ENCODE measurements at places on chromosomes 5 and 9.

DNA sequence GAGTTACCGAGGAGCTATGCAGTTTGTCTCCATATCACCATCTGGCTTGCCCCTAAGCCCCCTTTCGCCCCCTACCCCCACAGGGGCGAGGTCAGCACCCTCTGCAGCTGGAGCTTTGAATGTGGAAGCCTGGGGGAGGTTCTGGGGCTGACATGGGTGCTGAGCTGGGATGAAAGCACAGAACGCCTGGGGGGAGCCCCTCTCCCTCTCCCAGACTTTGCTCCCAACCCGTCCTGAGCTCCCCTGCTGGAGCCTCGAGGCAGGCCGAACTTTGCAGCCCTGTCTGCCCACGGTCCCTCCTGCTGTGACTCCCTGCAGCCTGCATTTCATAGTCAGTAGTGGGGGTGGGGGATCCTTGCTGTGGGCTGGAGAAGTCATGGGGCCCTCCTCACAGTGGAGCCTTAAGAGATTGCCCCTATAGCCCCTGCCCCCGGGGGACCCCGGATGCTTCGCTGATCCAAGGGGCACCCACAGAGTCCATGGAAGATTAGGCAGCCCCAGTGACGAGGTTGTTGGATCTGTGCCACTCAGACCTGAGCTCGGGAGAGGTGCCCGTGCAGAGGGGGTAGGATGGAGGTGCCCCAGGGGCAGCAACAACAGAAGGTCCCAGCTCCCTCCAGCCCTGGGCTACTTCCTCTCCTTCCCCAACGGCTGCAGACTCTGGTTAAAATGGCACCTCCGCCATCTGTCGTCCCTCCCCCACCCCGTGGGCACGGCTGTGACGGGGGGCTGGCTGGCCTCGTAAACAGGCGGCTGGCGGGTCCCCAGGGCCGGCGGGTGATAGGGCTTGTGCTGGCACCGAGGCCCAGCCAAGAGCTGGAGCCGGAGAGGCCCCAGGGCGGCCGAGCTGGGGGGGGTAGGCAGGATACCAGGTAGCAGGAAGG is 162.0 kb downstream of the C9orf50 start:
- DNase-seq = no peak

DNA sequence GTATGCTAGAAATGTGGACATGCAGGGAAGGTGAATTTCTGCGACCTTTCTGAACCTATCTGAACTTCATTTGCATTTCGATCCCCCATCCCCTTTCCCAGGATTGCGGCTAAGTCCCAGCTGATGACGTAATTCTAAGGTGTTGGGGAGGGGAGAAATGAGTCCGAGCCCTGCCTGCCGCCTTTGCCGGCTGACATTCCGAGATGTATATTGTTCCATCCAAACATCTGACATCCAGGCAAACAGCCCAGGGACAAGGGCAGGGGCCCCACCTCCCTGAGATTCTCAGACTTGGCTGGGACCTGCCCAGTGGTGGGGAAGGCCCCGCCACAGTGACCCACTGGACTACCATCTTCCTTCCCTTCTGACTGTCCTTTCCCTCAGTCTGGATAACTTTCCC is 494.6 kb downstream of the ENC1 start:
- no peak for DNase-seq

DNA sequence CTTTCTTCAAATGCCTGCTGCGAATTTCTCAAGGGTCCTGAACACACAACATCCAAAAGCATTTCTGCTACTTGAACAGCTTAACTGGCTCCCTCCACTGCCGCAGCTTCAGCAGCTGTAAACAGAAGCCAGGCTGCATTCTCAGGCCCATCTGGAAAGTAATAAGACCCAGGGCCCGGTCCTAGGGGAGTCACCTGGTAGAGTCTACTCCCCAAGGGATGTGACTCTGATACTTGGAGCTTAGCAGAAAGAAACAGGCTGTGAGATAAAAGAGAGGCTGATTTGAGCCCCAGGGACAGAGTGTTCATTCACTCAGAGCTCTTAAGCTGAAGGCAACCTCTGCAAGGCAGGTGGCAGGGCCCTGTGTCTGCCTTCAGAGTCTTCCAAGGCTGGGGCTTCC is 356.8 kb downstream of the SPOCK1 start:
- DNase-seq = no peak

DNA sequence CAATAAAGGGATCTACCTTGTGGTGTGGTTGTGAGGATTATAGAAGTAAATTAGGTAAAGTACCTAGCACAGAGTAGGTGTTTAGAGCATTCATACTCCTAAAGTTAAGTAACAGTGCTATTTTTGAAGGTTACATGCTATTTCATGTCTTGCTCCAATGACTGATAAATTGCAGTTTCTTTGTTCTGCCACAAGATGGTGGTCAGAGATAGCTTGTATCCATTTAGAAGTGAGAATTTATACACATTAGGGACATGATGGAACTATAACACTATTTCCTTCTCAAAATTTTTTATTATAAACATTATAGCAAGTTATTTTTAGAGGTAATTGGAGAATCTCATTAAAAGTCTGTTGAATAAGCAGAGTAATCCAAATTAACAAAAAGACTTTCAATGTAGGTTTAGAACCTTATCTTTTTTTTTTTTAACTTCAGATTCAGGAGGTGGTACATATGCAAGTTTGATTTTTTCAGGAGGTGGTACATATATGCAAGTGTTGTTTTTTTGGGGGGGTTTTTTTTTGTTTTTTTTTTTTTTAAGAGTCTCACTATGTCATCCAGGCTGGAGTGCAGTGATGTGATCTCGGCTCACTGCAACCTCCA is 17.1 kb downstream of the MTREX start:
- no peak for DNase-seq

DNA sequence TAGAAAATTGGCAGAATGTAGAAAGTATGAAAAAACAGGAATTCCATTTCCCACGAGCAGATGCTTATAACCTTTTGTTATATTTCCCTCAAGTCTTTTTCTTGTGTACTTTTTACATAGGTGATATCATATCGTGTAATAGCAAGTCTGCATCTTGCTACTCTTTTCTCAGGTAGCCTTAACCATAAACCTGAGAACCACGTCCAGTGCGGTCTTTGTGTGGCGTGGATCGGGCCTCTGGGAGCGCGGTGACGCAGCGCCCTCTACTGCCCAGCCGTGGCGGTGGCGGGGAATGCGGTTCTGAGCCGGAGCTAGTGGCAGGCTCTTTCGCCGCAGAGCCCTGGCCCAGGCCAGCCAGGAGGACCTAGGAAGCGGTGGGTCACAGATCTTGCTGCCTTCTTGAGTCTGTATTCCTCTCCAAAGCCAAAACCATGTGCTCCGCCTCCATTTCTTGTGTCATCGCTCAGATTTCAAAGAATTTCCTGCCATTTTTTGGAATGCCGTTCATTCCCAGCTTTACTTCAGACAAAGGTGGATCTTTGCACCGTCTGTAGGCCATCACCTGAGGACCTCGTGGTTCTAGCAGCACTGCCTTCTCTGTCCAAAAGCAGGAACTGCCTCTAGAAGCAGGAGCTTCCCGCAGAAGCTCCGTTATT is 71.9 kb downstream of the MVB12B start:
- no peak for DNase-seq

GRCh38 chr5:123098767-123099513 is 9.9 kb downstream of the PRDM6 start:
- DNase-seq = no peak

GRCh38 chr5:110304176-110304575 is 422.3 kb downstream of the TMEM232 start:
- DNase-seq = peak; percentile 2

DNA sequence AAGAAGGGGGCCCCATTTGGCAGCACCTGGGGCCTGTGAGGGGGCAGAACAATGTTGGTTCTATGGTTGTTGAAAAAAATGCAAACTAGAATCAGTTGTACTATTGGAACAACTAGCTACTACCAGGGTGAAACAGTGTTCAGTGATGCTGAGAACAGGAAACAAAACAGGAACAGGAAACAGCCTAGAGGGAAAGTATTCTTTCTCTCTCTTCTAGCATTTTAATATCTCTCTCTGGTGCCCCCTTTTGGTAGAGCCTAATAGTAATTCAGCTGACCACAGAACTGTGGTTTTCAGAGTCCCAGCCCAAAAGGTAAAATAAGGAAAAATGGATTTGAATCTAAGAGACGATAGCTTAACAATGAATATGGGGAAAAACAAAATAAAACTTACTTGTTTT is 138.0 kb upstream of the KCNN2 start:
- DNase-seq = no peak

DNA sequence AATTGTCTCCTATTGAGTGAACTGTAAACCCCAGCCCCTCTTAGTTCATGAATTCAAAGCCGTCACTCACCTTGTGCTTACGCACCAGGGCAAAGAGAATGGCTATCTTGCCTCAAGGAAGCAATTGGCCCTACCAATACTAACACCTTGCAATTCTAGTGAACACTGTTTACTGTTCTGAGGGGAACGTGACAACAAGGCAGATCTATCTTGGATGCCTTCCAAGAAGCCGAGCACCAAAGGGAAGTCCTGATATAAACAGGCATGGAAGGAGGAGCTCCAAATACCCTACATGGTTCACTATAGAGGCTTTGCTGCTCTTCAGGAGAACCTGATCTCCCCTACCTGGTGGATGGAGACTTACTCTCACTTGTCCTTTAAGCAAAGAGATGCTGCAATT is 1.7 kb upstream of the PLPPR1 start:
- no peak for DNase-seq

DNA sequence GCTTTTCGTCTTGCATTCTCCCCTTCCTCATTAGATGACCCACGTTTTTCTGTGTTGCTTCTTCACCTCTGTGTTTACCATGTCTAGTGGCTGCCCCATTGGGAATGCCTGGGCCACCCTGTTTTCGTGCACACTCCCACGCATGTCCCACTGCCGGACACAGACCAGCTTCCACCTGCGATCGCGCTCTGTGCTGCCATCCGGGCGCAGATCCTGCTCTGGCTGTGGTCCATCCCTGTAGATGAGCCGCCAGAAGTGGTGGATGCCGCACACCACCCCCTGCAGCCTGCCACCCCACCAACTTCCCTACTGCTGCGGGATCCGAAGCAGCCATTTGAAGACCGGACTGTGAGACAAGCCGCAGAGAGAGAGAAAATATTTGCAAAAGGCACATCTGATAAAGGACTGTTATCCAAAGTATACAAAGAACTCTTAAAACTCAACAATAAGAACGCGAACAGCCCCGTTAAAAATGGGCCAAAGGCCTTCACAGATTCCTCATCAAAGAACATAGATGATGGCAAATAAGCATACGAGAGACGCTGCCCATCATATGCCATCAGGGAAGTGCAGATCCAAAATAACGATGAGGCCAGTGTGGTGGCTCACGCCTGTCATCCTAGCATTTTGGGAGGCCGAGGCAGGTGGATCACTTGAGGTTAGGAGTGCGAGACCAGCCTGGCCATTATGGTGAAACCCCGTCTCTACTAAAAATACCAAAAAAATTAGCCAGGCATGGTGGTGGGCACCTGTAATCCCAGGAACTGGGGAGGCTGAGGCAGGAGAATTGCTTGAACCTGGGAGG is 163.7 kb downstream of the COL23A1 start:
- no peak for DNase-seq

DNA sequence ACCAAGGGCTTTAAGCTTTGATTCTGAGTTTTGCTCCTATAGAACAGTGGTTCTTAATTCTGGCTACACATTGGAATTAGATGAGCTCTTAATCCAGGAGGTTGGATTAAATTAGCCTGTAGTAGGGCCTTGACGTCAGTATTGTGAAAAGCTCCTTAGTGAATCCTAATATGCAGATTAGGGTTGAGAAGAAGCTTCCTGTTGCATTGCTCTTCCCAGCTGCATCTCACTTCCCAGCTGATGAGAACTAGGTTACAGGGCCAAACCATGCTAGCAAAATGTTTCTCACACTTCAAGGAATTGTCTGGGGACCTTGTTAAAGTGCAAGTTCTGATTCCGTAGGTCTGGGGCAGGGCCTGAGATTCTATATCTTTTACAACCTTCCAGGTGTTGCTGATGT is 300.0 kb downstream of the ZSWIM6 start:
- DNase-seq = no peak

DNA sequence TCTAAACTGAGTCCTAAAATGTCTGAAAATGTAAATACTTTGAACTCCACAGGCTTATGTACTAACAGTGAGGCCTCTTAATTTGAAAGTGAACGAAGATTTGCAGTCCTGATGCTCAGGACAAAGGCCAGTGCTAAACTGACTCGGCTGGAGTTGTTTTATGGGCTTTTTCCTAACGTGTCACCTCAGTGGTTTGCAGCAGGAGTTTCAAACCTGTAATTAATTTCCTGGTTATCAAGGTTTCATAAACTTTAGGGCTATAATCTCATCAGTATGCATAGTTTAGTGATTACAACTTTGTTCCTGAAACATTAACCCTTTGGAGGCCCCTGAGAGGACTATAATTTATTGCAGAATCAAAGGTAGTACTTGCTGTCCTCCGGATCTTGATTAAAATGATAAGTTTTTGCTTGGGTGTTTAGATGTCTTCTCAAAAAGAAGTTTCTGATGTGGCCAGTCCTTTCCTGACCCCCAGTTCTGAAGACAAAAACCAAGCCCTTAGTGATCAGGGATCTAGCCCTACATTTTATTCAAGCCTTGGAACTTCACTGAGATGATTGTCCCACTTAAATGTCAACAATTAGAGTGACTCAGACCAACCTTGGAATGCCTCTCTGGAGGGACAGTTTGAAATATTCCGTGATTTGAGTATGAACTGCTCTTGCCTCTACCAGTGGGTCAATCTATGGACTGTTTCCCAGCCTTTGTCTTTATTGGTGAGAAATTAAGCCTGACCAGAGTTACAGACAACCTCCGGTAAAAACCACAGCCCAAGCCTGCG is 11.1 kb upstream of the S100Z start:
- no peak for DNase-seq

DNA sequence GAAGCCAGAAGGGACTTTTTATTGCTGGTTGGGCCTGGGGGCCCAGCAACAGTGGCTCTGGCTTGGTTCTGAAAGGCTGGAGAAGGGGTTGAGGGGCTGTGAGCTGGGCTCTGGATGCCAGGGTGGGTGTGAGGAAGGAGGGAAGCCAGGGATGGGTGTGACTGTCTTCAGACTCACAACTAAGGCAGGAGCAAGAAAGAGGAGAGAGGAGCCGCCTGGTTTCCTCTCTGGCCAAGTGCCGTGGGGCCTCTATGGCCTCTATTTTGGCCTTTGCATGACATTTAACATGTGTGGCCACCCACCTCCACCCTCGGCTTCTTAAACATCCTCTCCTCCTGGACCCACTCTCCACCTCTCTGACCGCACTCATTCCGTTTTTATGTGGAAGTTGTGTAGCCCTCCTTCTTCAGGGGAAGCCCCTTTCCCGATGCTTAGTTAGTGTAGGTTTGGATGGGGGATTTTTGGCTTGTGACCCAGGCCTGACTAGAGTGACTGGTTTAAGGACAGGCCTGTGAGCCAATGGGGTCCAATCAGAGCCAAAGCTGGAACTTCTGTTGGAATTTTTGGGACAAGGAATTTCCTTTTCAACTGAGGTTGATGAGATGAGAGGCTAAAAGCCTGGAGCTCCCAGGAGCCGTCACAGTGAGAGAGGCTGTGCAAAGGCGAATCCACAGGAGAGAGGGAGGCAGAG is 517.8 kb downstream of the CCDC171 start:
- no peak for DNase-seq
